NCI-H526 (cell line): ENCODE measurements at places on chromosomes 16 and 17.

DNA sequence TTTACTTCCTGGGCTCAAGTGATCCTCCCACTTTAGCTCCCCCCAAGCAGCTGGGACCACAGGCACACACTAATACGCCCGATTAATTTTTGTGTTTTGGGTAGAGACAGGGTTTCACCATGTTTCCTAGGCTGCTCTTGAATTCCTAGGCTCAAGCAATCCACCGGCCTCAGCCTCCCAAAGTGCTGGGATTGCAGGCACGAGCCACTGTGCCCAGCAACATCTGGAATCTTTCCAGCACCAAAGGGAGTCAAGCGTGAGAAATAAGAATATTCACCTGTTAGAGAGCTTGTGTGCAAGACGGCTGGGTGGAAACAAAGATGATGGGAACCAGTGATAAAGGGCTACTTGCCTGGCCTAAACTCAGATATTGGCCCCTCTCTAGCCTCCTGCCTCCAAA, 14.2 kb upstream of the ALOX12B start:
- no peak for DNase-seq

GRCh38 chr17:76318586-76318985, 10.5 kb upstream of the QRICH2 start:
- no peak for DNase-seq

- DNase-seq, result no peak
These were observed 985.0 kb upstream of the GOT2 start for GRCh38 chr16:59719121-59719520.

GRCh38 chr17:17151055-17151454, 55.1 kb downstream of the PLD6 start:
- DNase-seq, result no peak

GRCh38 chr16:80417706-80418271, 123.0 kb upstream of the DYNLRB2 start:
- DNase-seq, result no peak

DNA sequence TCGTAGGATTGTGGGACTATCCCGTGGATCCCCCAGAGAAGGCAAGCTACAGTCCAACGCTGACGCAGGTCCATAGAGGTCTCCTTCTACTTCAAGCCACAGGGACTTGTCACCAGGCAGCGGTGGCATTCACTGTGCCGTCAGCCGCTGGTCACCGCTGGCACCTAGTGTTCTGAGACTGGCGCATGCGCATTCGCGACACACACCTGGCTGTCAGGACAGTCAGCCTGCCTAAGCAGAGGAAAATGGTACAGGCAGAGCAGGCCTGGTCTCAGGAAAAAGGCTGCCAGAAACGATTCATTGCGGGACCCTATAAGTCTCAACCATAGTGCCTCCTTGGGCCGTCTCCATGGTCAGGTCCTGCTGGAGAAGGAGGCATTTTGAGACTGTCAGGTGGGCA, 138.0 kb upstream of the WSB1 start:
- no peak for DNase-seq

DNA sequence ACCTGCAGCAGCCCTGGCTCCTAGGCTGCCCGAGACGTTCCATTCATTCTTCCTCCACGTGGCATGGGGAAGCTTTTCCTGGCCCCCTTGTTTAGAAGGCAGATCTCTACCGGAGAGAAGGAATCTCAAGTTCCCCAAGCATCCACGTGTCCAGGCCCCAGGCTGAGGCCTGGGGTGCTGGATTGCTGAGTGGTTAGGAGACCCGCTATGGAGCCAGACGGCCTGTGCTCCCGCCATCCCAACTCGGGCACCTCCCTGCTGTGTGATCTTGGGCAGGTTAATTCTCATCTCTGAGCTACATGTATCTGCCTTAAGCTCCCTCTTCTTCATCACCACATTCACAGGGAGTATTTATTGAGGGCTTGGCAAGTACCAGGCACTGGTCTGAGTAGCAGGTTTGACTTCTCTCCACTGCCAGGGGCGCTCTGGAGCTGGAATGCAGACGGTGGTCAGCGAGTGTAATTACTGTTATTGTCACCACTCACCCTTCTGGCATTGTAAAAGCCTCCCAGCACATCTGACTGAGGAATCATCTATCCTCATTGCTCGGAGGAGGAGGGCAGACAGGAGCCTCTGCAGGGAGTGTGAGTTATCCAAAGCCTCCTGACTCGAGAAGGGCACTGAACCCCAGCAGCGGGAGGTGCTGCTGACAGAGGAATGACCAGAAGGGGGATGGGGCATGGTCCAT, 1.1 kb upstream of the ADGRG1 start:
- DNase-seq, result no peak

GRCh38 chr16:20074099-20074991, 655 bp upstream of the GPR139 start:
- no peak for DNase-seq

GRCh38 chr17:30000755-30001257, 59.4 kb downstream of the EFCAB5 start:
- DNase-seq, result no peak

DNA sequence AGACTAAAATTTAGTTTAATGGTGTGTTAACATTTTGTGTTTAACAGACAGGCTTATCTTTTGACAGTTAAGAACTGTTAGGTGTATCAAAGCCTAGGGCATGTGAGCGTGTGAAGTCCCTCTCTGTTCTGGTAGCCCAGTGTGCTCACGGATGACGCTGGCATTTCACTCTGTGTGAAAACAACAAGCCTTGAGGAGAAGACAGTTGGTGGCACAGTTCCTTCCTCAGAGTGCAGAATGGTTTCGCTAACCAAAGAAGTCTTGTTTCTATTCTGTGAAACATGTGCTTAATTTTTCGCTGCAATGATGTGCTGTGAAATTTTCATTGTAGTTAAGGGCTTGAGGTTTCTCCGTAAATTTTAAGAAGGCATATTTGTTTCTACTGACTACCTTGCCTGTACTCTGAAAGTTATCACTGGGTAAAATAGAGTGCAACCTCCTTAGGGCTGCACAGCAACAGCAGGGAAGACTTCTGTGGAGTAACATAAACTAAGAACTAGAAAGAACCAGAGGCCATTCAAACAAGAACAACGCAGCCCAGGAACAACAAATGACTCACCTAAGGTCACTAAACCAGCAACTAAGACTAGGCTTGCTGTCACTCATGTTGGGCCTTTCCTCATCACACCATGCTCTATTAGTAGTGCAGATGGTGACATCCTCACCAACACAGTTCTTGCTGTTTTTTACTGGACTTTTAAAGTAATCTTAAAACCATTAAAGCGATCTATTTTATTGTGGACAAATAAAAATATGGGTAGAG, 33.4 kb downstream of the BRD7 start:
- no peak for DNase-seq

DNA sequence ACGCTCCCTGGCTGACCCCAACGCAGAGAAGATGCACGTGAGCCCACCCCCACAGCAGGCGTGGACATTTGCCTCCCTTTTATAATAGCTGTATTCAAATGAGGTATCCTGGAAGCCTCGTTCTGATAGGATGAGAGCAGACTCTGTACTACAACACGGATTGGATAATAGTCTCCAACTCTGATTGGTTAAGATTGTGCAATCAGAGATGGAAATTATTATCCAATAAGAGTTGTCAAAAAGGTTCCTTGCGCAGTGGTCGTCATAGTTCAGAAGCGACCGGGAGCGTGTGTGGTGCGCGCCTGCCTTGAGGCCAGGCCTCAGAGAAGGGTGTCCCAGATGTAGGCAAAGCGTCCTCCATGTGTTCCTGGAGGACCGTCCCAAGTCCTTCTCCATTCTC, 104.6 kb downstream of the USP22 start:
- DNase-seq, result no peak

DNA sequence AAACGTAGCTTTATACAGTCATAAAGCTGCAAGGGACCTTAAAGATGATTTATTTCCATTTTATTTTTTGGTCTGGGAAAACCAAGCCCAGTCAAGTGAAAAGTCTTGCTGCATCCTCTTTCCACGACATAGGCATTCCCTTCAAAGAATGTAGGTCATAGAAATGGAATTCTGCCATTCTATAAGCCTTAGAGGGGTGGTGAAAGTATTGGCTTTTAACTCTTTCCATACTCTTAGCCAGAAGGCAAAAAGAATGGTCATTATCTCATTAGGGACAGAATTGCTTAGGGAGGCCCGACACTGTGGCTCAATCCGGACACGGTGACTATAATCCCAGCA, 7.9 kb upstream of the MSL1 start:
- DNase-seq, result no peak

DNA sequence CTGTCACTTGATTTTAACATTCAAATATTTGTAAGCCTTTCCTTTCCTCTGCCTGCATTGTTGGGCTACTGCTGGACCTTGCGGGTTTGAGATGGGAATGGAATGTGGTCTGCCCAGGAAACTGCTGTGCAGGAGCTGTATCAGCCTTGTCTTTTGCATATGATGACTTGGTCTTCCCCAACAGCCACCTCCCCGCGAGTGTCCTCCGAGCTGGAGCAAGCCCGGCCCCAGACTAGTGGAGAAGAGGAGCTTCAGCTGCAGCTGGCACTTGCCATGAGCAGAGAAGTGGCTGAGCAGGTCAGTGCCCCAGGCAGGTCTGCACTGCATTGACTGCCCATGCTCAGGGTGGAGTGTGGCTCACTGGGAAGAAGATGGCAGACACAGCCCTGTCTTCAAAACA, 52.8 kb downstream of the B9D1 start:
- DNase-seq, result peak; percentile 37

DNA sequence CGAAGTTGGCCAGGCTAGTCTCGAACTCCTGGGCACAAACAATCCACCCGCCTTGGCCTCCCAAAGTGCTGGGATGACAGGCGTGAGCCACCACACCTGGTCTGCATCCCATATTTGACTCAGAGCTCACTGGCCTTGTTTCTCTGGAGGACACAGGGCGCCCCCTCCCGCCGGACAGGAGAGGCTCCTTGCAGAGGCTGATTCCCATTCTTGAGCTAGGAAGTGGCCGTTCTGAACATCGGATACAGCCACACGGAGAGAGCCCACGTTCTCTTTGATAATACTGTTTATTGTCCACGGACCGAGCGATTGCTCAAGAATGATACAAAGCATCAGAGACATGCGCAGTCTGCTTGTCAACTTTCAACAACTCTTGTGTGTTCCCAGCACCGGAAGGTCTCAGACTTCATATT, 12.1 kb upstream of the USP36 start:
- DNase-seq, result no peak

GRCh38 chr17:45851464-45851863, 6.8 kb downstream of the SPPL2C start:
- peak; percentile 45 for DNase-seq

DNA sequence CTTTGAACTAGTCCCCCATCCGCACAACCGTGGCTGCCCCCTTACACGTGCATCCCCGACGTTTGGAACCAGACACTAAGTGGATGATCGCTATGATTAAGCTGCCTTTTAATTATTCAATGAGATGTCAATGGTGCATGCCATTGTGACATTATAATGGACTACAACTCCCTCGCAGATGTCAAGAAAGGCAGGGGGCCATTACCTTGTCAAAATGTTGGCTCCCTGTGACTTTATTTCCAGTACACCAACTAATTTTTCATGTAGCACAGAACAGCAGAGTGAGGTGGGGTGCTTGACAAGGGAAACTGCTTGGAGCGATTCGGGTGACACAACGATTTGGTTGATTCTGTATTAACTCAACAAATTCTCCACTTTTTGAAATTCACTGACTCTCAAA, 26.5 kb downstream of the ASIC2 start:
- DNase-seq, result no peak

GRCh38 chr16:29784157-29784556, 6.1 kb downstream of the ZG16 start:
- DNase-seq, result no peak
